Stimulated activated CD8-positive, alpha-beta memory T cell treated with anti-CD3 and anti-CD28 coated beads, Interleukin-12 subunit alpha, Interleukin-12 subunit beta, amount 100 ng/mL, for 1 hour (primary cell): ENCODE measurements at places on chromosomes 3 and 15.

- no peak for DNase-seq
Measured at GRCh38 chr15:34359416-34359815, 7.6 kb downstream of the LPCAT4 start.

DNA sequence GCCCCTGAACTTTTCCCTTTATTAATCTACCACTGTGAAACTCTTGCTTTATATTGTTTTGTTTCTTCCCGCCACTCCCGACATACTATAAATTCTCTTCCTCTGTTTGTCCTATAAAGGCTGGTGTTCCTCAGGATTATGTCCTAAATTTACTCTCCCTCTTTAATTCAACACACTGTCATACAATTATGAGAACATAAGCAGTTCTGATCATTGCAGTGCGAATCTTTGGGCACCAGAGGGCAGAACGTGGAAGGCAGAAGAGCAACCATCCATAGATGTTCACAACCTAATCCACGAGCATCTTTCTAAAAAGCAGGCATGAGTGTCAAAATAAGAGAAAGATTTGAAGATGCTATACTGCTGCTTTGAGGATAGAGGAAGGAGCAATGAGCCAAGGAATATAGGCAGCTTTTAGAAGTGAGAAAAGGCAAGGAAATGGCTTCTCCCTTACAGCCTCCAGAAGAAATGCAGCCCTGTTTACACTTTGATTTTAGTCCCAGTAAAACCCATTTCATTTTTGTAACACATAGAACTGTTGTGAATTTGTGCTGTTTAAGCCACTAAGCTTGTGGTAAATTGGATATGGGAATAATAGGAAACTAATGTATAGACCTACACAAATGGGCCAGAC is 179.4 kb downstream of the GBE1 start:
- DNase-seq: no peak

- no peak for DNase-seq
Measured at GRCh38 chr15:43943511-43943910, 116.7 kb downstream of the WDR76 start.

- no peak for DNase-seq
Measured at GRCh38 chr3:23611737-23612295, 193.9 kb upstream of the UBE2E1 start.

DNA sequence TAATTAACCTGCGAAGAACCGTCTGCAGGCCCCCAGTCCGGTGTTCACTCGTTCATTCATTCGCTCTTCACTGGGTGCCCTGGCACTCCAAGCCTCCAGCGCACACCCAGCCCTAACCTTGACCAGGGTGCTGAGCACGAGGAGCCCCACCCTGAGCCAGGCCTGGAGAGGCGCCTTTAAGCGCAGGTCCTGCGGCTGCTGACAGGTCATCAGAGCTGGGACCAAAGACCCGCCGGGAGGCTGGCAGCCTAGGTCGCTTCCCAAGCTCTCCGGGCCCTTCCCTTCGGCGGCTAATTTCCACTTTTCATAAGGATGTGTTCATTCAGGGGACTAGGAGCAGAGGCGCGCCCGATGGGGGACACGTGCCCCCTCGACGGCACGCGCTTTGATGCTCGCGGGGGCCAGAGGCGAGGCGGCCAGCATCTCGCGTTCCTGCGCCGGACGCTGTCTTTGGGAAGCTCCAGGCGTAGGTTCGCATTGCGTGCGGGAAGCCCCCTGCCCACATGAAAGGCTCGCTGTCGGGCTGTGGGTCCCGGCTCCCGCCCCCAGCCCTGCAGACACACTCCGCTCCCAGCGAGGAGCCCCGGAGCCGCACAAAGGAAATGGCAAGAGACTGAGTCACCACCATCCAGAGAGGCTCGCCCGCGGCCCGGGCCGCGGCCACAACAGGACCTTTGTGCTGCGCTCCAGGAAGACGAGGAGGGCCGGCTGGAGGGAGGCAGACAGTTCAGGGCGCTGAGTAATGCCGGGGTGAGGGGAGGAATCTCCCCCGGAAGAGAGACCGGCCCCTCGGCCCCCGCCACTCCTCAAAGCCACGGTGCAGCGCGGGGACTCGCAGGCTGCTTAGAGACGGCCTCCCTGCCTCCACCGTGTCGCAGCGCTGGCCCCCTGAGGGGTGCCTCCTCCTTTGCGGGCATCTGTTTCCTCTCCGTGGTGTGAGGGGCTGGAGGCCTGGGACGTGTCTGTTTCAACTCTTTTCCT is 266.4 kb upstream of the HES1 start:
- no peak for DNase-seq

DNA sequence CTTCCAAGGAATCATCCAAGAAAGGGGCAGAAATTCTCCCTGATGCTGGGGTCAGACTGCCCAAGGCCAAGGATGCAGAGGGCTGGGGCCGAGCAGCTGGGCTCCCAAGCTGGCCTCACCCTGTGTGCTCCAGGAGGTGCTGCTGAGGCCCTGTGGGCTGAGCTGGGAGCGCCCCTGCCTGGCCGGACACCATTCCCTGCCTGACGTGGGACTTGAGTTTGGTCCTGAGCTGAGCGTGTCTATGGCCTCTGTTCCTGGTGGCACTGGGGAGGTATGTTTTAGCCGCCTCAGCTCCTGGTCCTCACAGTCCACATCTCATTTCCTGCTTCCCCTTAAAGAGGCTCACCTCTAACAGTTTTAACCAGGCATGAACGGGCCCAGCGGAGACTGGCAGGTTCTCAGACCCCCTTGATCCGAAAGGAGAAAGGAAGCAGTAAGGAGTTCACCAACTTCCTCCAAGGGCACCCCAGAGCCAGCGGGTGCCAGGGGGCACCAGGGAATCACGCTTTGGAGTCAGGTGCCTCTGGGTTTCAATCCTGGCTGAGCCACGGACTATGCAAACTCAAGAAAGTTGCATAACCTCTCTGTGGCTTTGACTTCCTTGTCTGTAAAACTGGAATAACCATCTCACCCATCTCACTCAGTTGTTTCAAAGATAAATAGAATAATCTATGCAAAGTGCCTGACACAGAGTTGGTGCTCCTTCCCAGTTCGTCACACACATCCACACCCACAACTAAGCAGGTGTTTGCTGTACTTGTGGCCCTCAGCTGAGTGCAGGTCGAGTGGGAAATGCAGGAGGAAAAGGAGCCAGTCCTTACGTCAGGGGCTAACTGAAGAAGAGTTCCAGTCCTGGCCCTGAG is 48.6 kb downstream of the SLC12A8 start:
- DNase-seq: no peak

DNA sequence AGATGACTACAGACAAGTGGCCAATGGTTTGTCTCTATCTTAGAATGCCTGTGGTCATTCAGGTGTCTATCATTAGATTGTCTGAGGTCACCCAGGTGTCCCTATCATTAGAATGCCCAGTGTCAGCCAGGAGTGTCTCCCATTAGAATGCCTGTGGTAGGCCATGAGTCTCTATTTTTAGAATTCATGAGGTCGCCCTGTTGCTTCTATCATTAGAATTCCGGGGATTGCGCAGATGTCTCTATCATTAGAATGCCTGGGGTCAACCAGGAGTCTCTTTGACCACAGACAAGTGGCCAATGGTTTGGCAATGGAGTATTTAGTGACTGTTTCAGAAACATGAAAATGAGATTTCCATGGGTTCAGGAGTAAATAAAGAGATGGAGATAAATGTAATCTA is 7.6 kb downstream of the RTP2 start:
- no peak for DNase-seq

DNA sequence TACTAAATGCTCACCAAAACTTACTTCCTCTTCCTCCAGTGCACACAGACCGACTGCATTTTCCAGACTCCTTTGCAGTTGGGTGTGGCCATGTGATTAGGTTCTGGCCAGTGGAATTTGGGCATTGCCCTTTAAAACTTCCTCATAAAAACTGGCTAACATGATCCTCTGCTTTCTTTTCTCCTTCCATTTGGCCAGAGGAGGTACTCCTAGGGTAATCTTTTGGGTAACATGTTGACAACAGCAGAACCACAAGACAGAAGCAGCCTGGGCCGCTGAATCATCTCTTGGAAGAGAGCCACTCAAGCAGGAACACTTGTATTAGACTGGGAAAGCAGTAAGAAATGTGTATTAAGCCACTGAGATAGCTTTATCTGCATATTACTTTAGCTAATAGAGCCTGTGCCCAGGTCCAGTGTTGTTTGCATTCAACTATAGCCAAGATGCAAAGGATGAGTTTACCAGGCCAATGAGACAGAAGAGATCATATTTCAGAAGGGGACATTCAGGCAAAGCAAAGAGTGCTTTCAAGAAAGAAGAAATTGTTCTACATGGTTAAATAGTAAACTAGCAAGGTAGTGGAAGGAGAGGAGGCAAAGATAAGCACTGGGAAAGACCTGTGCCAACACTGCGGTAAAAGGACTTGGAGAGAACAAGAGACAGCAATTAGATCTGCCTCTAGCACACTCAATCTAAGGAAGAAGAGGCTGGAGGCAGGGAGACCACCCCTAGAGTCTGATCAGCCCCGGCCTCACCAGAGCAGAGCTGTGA is 79.8 kb downstream of the PLCH1 start:
- no peak for DNase-seq

DNA sequence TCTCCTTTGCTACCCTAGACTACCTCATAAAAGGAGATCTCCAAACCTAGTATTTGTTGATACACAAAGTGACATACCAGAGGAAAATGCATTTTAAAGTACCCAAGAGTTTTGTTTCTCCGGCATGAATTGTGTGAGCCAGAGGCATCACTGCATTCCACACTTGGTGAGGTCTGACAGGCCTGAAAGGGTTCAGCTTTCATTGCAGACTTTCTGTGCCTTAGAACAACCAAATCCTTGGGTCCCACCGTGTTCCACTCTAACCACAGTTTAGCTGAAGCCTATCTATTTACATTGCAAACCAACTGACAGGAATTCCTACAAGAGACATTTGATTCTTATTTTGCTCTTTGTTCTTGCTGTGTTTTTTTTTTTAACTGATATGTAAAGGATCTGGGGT is 21.0 kb upstream of the EID1 start:
- DNase-seq: no peak

GRCh38 chr15:87667643-87668042 is 588.9 kb downstream of the NTRK3 start:
- DNase-seq: no peak

- DNase-seq: no peak
Measured at GRCh38 chr3:48034000-48034516, 17.8 kb upstream of the MAP4 start.

GRCh38 chr3:59440285-59441028 is 390.6 kb upstream of the CFAP20DC start:
- no peak for DNase-seq

DNA sequence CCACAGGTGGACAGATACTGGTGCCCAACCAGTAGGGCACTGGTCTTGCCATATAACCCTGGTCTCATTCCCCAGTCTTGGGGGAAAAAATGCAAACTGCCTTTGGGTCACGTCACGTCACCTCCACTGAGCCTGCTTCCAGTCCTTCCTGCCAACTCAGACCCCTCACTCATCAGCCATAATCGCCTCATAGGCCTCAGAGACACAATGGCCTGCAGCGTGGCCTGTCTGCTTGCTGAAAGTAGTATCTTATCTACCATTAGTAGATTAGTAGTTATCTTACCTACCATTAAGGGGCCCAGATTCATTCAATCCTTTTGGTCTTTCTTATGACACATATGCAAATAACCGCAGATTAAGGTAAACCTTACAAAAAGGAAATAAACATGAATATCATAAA is 93.8 kb downstream of the FAM174B start:
- no peak for DNase-seq

DNA sequence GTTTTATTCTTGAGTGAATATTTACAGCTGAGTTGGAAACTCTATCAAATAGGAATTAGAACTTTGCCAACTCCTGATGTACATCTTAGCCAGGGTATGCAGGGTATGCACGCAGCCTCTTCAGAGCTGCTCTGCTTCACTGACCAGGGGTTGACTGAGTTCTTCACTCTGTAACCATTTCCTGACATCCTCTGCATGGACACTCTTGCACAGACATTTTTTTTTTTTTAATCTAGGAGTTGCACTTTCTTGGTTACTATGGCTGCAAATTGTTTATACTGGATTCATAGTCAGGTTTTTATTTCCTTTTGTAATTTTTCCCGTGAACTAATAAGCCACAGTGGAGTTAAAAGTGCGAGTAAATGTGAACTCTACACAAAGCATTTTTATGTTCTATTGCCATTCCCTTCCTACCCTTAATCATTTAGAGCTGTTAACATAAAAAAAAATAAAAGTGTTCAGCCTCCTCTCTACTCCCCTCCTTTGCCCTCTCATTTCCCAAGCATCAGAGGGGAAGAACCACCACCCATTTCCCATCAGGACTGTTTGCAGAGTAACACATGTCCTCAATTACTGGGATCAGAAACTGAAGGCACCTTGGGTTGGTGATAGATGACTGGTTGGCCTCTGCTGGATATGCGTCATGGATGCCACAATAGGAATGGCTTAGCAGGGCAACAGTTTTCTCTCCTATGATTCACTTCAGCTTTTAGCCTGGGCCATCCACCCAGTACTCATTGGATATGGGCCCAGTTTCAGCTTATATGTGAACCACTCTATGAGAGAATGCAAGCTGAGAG is 54.0 kb downstream of the DUT start:
- no peak for DNase-seq

DNA sequence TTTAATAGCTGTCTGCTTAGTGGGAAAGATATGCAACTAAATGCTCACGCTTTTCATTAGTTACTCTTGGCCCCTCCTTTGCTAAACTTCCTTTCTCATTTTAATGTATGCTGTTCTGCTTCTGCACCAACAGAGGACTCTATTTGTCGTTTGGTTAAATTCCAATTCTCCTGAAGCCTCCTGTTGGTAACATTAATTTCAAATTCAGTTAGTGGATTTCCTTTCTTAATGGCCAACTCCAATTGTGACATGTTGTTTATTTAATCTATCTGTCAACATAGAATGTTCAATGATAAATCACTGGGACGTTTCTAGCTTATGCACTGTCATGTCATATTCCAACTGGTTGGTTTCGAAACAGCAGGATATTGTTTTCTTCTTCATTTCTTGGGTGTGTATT is 467.4 kb upstream of the BCHE start:
- no peak for DNase-seq

DNA sequence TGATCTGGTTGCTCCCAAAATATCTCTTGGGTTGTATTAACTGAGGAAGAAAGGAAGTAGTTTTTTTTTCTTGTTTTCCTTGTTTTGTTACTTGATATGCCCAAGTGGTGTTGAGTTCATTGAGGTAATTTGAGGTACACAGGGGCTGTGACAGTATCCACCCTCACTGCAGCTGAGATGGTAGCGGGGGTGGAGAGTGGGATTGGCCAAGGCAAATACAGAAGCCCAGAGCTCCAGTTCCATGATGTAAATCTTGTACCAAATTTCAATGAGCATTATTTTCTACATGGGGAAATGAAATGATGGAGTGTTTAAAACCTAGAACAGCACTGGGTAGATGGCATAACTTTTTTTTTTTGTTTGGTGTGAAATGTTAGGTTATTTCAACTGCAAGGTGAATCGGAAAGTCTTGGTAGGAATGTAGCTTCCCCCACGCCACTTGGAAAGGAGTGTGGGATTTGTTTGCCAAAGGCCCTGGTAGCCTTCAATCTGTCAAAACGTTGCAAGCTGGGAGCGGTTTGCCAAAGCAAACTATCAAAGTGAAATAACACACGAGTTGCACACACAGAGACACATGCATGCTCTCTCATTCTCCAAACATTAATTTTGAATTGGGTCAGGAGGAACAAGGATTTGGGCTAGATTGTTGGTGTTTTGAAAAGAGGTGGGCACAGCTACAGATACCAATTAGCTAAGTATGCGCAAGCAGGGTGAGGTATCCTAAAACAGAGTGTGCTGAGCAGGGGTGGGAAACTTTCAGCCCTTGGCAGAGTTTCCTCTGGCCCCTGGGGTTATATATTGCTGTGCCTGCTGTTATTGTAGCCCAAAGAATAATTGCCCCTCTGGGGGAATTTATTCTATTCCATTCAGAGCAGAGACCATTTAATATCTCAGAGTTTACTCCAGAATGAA is 34.6 kb downstream of the THSD4 start:
- no peak for DNase-seq

GRCh38 chr3:162166543-162166942 is 669.9 kb downstream of the OTOL1 start:
- DNase-seq: no peak
